AG20443 (cell line): ENCODE measurements at places on chromosomes 4 and X.

DNA sequence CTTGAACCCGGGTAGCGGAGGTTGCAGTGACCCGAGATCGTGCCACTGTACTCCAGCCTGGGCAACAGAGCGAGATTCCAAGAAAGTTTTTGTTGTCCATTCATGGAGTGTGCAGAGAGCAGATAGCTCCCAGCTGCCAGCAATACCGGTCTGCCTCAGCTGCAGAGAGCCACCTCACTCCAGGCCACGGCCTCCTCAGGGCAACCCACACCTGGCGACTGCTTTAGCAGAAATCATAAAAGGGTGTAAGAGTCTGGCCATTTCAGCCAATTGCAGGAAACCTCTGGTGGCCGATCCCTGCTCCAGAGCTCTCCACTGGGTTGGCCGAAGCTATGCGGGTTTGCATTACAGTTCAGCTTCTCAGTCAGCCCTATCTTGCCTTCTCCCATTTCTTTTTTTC is 227.4 kb upstream of the BCOR start:
- DNase-seq: no peak

DNA sequence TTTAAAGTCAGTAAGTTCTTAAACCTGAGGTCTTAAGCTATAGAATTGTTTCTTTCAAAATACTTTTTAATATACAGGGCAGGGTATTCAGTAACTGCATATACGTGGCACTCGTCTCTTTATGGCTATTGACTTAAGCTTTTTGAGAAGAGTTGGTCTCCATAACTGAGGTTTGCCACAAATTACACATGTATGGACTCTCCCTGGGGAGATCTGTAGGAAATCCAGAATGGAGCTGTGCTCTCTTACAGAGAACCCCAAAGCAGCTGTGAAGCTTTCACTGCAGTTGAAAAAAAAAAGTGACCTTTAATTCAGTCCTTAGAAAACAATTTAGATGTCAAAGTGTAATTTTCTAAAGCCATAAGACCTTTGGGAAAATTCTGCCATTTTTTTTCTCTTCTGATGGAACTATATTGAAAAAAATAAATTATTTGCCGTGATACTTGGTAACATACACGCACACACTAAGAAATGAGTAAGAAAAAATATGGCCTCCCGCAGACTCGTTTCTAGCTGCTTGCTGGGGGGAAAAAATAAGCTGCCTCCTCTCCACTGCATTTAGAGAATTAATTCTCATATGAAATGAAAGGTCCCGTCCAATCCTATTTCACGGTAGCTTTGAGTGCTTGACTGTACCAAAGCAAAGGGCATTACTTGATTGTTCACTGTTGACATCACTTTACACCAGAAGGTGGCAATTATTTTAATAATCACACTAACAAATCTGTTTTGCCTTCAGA is 159.4 kb upstream of the TENM3 start:
- no peak for DNase-seq

- no peak for DNase-seq
Observed at GRCh38 chrX:43423876-43424275, 232.2 kb upstream of the MAOA start.

DNA sequence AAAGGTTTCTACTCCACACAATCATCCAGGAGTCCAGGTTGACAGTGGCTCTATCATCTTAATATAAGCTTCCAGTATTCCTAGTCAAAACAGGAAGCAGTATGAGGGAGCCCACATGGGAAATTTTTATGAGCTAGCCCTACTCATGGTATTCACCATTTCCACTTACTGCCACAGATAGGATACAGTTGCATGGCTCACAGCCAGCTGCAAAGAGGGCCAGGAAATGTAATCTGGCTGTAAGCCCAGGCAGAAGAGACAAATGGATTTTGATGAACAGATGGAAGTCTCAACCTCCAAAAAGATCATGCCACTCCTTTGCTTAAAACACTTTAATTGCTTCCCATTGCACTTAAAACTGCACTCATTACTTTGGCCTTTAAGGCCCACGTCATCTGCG is 150.6 kb downstream of the ADAMTS3 start:
- peak; percentile 54 for DNase-seq

- DNase-seq: no peak
Observed at GRCh38 chr4:124958847-124959246, 246.3 kb upstream of the ANKRD50 start.

- no peak for DNase-seq
Observed at GRCh38 chr4:48943387-48943786, 36.8 kb upstream of the OCIAD2 start.

GRCh38 chr4:40000711-40001110 is 23.0 kb upstream of the PDS5A start:
- DNase-seq: no peak
